Activated CD8-positive, alpha-beta memory T cell treated with anti-CD3 and anti-CD28 coated beads for 48 hours (primary cell): ENCODE measurements at places on chromosomes 3 and 15.

GRCh38 chr3:102114264-102114979 lies 265.1 kb downstream of the NFKBIZ start:
- no peak for DNase-seq

GRCh38 chr3:20147361-20147760 lies 38.6 kb downstream of the SGO1 start:
- no peak for DNase-seq

DNA sequence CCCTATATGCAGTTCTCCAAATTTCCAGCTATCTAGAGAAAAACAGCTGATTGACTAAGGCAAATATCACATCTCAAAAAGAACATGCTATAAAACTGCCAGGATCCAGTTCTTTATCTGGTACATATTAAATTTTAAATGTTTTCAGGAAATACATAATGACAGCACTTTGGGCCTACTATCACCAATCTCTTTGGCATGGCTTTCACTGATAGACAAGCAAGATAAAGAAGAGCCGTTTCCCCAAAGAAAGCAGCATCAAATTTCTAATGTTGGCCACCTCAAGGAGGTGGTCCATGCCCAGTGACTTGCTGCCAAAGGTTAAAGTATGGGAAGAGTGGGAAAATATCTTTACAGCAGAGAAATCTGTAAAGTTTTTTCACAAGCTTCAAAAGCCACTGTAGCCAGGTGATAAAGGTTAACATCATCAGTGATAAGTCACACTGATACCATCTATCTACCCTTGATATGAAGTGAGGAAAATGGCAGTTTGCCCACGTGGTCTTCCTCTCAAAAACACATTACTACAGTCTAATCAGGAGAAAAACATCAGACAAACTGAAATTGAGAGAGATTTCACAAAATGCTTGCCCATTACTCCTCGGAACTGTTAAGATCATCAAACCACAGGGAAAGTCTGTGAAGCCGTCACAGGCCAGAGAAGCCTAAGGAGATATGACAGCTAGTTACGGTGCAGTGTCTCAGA lies 46.4 kb upstream of the C15orf61 start:
- DNase-seq = no peak

DNA sequence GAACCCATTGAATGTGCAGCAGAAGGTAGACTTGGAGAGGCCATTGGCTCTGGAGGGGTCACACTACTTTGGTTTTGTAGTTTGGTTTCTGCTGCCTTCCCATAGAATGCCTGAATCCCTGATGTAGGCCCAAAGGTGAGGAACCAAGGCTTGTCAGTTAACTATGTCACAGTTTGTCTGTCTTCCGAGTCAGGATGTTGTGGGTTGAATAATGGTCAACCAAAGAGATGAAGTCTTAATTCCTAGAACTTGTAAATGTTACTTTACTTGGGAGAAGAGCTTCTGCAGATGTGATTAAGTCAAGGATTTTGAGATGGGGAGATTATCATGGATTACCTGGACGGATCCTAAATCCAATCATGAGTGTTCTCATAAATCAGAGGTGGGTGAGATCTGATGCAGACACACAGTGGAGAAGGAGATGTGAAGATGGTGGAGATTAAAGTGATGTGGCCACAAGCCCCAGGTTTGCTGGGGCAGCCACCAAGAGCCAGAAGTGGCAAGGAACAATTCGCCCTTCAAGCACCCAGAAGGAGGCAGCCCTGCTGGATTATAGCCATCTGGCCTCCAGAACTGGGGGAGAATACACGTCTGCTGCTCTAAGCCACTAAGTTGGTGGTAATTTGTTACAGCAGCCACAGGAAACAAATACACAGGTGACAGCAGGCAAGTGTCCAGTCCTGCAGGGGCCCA lies 2.3 kb upstream of the CCR8 start:
- DNase-seq = no peak

DNA sequence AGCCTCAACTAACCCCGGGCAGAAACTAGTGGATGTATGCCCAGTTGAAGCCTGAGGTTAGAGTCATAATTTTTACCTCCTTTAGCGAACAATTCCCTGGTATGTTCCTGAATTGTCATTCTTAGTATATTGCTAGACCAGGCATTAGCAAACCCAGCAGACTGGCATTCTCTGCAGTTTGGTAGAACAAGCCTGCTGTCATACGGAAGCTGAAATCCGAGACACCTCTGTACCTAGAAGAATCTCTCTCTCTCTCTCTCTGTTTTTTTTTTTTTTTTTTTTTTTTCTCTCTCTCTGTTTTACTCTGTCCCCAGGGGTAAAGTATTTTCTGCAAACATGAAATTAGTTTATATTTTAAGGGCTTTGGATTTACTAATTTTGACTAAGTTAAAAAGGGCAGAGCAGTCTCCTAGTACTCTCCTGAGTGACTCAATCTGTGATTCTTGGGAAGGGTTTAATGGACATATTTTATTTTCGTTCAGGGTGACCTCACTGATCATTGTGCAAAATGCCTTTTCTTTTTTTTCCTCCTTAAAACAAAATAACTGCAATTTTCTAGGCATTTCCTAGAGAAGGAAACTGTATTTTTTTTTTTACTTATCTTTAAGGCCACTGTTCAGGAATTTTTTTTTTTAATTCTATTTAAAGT lies 133.6 kb upstream of the ICE2 start:
- no peak for DNase-seq

- DNase-seq = no peak
Observed at GRCh38 chr15:52113235-52113634, 660 bp upstream of the BCL2L10 start.

DNA sequence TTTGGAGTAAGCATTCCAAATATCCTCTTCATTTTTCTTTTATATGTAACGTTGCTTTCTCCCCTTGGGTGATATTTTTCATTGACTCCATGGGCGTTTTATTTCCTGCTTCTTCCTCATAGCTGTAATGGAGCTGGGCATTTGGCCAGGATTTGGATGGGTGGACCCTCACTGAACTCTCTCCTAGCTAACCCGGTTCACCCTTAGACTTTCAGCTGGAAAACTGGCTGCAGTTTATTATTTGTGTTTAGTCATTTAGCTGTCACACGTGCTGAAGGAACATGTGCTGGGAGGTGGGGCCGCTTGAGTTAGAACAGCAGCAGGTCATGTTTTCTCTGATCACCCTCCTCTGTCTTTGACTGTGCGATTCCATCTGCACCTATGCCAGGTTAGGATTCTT lies 407.6 kb downstream of the ZIC1 start:
- no peak for DNase-seq

DNA sequence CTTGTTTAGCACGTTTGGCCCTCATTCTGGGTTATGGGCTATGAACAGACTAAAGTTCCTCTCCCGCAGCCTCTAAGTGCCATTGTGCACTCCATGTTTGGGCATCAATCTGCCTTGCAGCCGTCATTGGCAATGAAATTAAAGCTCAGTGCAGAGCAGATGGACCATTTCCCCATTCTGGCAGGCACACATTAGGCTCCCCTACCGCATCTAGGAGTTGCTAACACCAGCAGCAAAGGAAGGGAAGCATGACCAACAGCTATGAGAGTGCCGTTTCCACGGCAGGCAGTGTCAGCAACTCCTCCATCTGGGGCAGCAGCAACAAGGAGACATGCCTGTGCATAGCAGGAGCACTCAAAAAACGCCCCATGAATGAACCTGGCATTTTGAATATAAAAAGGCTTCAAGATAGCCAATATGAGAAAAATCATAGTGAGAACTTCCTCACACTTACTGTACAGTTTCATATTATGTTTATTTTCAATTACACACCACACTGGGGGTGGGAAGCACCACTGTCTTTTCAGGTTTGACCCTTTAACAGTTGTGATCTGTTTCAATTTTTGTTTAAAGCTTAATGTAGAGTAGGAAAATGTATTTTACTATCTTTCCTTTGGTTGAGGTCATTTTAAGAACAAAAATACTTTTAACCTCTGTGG lies 218.7 kb downstream of the KCNMB2 start:
- no peak for DNase-seq

GRCh38 chr3:31379598-31379997 lies 153.1 kb upstream of the STT3B start:
- no peak for DNase-seq

- DNase-seq = no peak
Observed at GRCh38 chr15:66850078-66850991, 148.3 kb downstream of the SMAD6 start.

GRCh38 chr3:141952611-141953010 lies 76.2 kb downstream of the ATP1B3 start:
- no peak for DNase-seq

GRCh38 chr3:134792700-134793099 lies 2.4 kb upstream of the EPHB1 start:
- DNase-seq = no peak
